ENCODE measurements at places on chromosomes 16 and 17.

GRCh38 chr16:543301-544164, 16.0 kb downstream of the CAPN15 start:
- no peak for DNase-seq

- no peak for DNase-seq
Measured at GRCh38 chr16:52383640-52384292, 163.2 kb downstream of the TOX3 start.

DNA sequence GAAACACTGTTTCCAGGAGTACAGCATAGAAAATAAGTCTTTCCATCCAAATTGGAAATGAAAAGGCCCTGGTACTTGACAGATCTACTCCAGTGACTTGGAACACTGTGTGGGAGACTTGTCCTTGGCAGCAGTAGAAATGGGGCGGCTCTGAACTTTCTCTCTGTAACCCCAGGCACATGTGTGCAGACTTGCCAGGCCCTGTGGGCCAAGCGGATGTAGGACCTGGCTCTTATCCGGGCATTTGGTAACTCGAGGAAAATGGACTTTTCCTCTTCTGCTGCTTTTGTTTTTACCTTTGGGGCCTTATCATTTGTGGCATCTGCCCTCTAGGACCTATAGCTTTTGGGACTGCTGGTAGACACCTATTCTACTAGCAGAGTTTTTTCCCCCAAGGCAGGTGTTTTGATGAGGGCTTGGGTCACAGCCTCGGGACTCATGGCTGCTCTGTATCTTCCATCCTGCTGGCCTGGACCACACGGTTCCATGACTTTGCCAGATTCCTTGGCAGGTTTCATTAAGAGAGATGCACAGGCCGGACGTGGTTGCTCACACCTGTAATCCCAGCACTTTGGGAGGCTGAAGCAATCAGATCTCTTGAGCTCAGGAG, 43.5 kb downstream of the SMPD3 start:
- DNase-seq: no peak

- no peak for DNase-seq
Measured at GRCh38 chr17:82327289-82327688, 6.3 kb downstream of the SECTM1 start.

DNA sequence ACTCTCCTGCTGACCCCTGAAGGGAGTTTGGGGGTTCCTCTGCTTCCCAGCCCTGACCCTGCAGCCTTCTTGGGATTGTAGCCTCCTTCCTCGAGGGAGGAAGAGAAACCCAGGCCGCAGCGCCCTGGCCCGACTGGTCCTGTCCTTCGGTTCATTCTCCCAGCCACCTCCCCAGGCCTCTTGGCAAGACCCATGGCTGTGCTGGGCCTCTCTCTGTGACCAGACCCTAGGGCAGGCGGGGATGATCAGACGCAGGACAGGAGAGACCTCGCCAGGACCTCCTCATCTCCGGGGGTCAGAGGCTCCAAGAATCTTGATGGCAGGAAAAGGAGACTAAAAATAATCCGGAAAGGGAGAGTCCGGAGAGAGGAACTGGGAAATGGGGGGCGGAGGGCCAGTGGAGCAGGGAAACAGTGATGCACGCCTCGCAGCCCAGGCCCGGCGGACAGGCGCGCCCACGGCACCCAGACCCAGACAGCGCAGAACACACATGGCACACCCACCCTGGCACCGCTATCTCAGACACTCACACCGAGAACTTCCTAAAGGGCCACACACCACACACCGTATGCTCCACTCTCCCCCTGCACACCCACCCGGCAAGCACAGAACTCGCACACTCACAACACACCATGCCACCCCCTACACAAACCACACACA, 1.2 kb downstream of the ARHGEF15 start:
- no peak for DNase-seq

- DNase-seq: peak; percentile 30
Measured at GRCh38 chr17:45018848-45019711, 32.4 kb downstream of the DCAKD start.

DNA sequence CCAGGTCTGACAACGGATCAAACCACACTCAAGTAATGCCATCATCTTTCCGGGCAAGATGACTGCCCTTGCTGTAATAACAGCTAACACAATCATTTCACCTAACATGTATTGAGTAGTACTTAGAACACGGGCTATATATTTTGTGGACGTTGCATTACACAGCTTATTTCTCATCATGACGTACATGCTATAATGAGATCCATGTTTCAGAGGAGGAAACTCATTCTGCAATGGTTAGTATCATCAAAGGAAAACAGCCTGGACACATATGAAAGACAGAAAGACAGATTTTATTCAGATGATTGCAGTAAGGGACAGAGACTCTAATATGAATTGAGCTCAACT, 446.7 kb downstream of the HS3ST3B1 start:
- DNase-seq: peak; percentile 97

- no peak for DNase-seq
Measured at GRCh38 chr17:66313995-66314659, 11.7 kb downstream of the PRKCA start.
